Naive thymus-derived CD8-positive, alpha-beta T cell (primary cell): ENCODE measurements at places on chromosomes 7 and 10. TPM values are rescaled to one million over a fixed set of nuclear protein-coding genes. Genes with fewer than 3 reads are reported as not detected.
A peak's percentile ranks its signal among the peaks of the same experiment; 100 is the strongest.

- H3K27me3 ChIP-seq = no peaks in the 10 kb centered on the region
- DNase-seq = no peak
- no peaks in the 10 kb centered on the region for H3K36me3 ChIP-seq
- no peak overlapping the region for H3K27ac ChIP-seq
- H3K4me1 ChIP-seq = no peaks in the 10 kb centered on the region
- no peak overlapping the region for H3K4me3 ChIP-seq
Observed at GRCh38 chr7:18163091-18163490, 135.4 kb upstream of the PRPS1L1 start.

Gene SPDYE11
- not detected for total RNA-seq

- no peaks in the 10 kb centered on the region for H3K27me3 ChIP-seq
- peak overlapping the region; percentile 84 for H3K4me3 ChIP-seq
- peak; percentile 34 for DNase-seq
Observed at GRCh38 chr10:110076559-110077318, 69.0 kb downstream of the ADD3 start.

- peak; percentile 36 for DNase-seq
- peaks cover 2% of the 10 kb centered on the region for H3K27me3 ChIP-seq
- H3K4me1 ChIP-seq = no peaks in the 10 kb centered on the region
- H3K27ac ChIP-seq = no peak overlapping the region
- H3K4me3 ChIP-seq = no peak overlapping the region
Observed at GRCh38 chr7:14691597-14692203, 210.9 kb downstream of the DGKB start.

Gene DKK1
- total RNA-seq = not detected

DNA sequence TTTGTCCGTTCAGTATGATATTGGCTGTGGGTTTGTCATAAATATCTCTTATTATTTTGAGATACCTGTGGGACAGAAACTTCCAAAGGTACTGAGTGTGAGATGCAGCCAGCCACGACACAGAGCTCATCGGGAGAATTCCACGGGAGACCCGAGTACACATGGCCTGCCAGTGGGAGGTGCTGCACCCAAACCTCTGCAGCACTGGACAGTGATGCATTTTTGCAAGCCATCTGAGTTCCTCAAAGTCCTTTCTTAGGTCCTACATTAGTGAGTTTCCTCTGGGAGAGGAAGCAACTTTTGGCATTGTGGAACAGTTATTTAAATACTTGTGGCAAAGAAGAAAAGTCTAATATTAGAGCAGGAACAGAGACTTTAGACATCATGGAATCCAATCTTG, 77.5 kb downstream of the ARID5B start:
- peaks cover 18% of the 10 kb centered on the region for H3K36me3 ChIP-seq
- H3K4me1 ChIP-seq = peaks cover 34% of the 10 kb centered on the region
- H3K27me3 ChIP-seq = no peaks in the 10 kb centered on the region
- no peak overlapping the region for H3K27ac ChIP-seq
- H3K4me3 ChIP-seq = no peak overlapping the region

GRCh38 chr10:30862486-30862885, 169.2 kb downstream of the ZNF438 start:
- H3K36me3 ChIP-seq = no peaks in the 10 kb centered on the region
- no peak overlapping the region for H3K4me3 ChIP-seq
- no peaks in the 10 kb centered on the region for H3K27me3 ChIP-seq
- no peaks in the 10 kb centered on the region for H3K4me1 ChIP-seq
- no peak for DNase-seq
- H3K27ac ChIP-seq = no peak overlapping the region

DNA sequence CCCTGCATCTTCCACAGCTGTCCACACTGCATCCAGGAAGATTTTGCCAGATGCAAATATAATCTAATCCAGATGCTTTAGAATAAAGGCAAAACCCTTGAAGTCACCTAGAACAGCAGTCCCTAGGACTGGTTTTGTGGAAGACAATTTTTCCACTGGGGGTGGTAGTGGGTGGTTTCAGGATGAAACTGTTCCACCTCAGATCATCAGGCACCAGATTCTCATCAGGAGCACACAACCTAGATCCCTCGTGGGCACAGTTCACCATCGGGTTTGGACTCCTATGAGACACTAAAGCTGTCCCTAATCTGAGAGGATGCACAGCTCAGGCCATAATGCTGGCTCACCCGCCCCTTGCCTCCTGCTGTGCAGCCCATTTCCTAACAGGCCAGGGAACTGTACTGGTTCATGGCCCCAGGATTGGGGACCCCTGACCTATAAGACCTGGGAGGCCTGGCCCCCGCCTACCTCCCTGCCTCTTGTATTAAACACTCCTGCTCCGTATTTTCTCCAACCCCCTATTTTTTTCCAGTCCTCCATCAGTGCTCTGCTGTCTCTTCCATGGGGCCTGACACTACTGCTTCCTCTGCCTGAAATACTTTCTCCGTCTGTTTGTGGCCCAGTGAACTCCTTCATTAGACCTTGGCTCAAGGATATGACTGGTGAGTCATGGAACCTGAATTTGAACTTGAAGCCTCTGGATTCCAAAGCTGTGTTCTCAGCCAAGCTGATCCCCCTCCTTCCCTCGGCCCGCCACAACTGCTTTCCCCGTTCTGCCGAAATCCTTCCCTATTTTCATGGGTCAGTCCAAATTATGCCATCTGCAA, 79.9 kb upstream of the RHEB start:
- DNase-seq = no peak
- H3K27me3 ChIP-seq = no peaks in the 10 kb centered on the region
- peaks cover 3% of the 10 kb centered on the region for H3K36me3 ChIP-seq
- H3K4me3 ChIP-seq = no peak overlapping the region
- peaks cover 19% of the 10 kb centered on the region for H3K4me1 ChIP-seq

DNA sequence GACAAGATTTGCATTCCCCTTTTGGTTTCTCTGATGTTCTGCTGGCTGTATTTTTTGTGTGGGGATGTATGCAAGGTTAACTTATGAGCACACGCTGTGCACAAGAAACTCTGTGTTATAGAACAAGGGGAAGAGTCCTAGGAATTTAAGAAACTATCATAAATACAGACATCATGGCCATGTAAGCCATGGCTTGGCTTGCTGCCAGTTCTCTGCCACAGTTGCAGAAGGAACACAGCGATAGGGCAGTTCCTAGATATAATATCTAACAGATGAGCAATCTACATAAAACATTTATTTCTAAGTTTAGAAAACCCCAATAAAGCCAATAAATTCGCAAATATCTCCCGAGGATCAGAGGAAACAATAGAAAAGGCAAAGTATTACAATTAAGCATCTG, 153.3 kb downstream of the LRRTM3 start:
- no peaks in the 10 kb centered on the region for H3K27me3 ChIP-seq
- no peak overlapping the region for H3K4me3 ChIP-seq
- no peaks in the 10 kb centered on the region for H3K36me3 ChIP-seq
- no peaks in the 10 kb centered on the region for H3K4me1 ChIP-seq
- H3K27ac ChIP-seq = no peak overlapping the region

DNA sequence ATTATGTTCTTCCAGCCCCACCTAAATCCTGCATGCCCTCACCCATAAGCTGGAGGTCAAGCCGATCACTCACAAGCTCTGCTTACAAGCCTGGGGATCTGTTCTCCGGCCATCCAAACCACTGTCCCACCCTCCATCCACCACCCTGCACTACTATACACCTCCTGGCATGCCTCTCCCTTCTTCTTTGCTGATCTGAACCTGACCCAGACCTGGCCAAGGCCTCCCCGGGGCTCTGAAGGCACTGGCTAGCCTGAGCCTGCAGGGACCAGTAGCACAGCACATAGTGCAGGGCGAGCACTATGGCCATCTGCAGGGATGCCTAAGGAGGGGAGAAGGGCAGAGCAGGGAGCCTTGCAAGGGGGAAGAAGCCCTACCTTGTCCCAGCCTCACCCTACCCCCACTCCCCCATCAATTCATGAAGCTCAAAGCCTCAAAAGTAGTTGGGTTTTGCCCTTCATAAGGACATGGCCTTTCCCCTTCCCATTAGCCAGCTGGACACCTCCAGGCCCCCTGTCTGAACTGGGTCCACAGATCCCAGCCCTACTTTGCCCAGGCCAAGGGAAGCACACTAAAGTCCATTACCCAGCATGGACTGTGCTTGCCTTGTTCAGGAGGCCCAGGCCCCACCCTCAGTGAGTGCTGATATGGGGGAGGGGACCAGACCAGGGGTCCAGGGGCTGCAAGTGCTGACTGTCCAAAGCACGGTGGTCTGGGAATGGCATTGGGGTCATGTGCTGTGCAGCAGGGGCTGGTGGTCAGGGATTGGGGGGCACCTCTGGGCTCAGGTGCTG, 29.6 kb downstream of the CHAT start:
- H3K27me3 ChIP-seq = peaks cover 67% of the 10 kb centered on the region
- no peak for DNase-seq
- H3K36me3 ChIP-seq = no peaks in the 10 kb centered on the region

- H3K36me3 ChIP-seq = peaks cover 24% of the 10 kb centered on the region
- H3K4me3 ChIP-seq = no peak overlapping the region
- no peak overlapping the region for H3K27ac ChIP-seq
- peaks cover 65% of the 10 kb centered on the region for H3K27me3 ChIP-seq
- peaks cover 21% of the 10 kb centered on the region for H3K4me1 ChIP-seq
Observed at GRCh38 chr7:20798081-20798693, 11.5 kb upstream of the SP8 start.

DNA sequence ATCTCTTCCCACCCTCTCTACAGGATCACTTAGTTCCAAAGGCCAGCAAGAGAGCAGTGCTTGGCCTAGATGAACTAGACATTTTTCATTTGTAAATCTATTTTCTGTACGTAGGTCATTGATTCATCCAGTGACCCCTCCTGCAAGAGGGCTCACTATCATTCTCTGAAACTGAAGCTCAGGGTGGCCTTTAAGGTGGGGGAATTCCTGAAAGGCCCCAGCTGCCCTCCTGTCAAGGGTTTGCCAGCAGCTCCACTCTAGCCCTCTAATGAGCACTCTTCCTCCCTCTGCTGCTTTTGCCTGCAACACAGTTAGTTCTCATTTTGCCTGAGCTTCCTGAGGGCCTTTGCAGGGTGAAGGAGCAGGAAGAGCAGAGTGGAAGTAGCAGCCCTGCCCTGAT, 41.2 kb downstream of the LRRC18 start:
- DNase-seq = no peak
- no peak overlapping the region for H3K4me3 ChIP-seq
- no peaks in the 10 kb centered on the region for H3K4me1 ChIP-seq
- no peak overlapping the region for H3K27ac ChIP-seq

DNA sequence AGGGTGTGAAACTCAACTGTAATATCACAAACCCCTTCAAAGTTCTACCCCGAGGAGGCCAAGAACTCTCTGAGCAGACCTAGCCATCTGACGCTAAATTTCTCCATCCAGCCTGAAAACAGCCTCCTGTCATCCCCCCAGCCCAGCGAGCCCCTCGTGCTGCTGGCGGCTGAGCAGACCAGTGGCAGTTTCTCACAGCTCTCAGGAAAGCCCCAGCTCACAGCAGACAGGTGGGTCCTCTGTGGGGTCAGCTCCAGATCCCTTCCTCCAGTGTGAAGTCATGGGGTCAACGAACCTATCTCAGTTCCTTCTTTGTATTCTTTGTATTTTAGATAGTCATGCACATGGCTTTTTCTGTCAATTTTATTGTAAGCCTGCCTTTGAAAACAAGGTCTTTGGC, 7.8 kb downstream of the GARIN1A start:
- H3K4me1 ChIP-seq = peaks cover 4% of the 10 kb centered on the region
- peaks cover 4% of the 10 kb centered on the region for H3K27me3 ChIP-seq
- DNase-seq = no peak
- H3K36me3 ChIP-seq = no peaks in the 10 kb centered on the region
- H3K27ac ChIP-seq = no peak overlapping the region

- no peaks in the 10 kb centered on the region for H3K4me1 ChIP-seq
- no peak overlapping the region for H3K27ac ChIP-seq
- no peak for DNase-seq
- no peaks in the 10 kb centered on the region for H3K27me3 ChIP-seq
- no peak overlapping the region for H3K4me3 ChIP-seq
Observed at GRCh38 chr10:60871215-60871614, 72.8 kb downstream of the RHOBTB1 start.

GRCh38 chr10:24383681-24384106, 174.8 kb downstream of the KIAA1217 start:
- H3K27me3 ChIP-seq = peaks cover 26% of the 10 kb centered on the region
- no peak for DNase-seq
- no peak overlapping the region for H3K27ac ChIP-seq
- H3K4me1 ChIP-seq = no peaks in the 10 kb centered on the region
- H3K36me3 ChIP-seq = no peaks in the 10 kb centered on the region
- no peak overlapping the region for H3K4me3 ChIP-seq

DNA sequence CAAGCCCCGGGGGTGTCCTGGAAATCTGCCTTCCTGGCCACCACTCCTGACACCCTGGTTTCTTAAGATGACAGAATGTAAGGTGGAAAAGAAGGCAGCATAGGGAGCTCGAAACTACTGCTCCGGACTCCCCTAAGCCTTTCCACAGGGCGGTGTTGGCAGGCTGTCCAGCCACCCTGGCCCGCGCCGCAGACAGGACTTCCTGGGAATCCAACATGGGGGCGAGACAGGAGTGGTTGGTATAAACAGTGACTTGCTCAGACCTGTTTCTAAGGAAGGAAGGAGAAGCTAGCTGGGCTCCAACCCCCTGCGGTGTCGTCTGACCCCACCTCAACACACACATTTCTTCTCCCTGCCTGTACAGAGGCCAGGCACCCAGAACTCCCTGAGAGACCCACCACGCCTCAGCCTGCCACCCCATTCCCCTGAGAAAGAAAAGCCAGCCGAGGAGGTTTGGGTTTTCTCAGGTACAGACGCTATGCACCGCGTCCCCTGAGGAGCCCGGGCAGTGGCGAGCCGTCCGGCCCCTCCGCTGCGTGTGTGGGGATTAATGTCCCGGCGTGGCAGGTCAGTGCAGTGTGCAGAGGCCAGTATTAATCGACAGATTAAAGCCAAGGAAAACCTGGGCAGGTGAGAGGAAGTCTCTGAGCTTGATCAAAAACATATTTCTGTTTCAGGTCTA, 349.6 kb upstream of the MKI67 start:
- no peaks in the 10 kb centered on the region for H3K27me3 ChIP-seq
- H3K4me1 ChIP-seq = no peaks in the 10 kb centered on the region
- no peak overlapping the region for H3K4me3 ChIP-seq

Gene TCAF2
- total RNA-seq = 15.4 TPM

Gene AASS
- total RNA-seq = 4.3 TPM

Gene DNAJC1
- total RNA-seq = 8.9 TPM

- H3K4me3 ChIP-seq = no peak overlapping the region
- peaks cover 13% of the 10 kb centered on the region for H3K4me1 ChIP-seq
- H3K27ac ChIP-seq = no peak overlapping the region
- DNase-seq = no peak
- no peaks in the 10 kb centered on the region for H3K36me3 ChIP-seq
- H3K27me3 ChIP-seq = peaks cover 47% of the 10 kb centered on the region
Observed at GRCh38 chr10:114635797-114636550, 22.1 kb downstream of the ABLIM1 start.

DNA sequence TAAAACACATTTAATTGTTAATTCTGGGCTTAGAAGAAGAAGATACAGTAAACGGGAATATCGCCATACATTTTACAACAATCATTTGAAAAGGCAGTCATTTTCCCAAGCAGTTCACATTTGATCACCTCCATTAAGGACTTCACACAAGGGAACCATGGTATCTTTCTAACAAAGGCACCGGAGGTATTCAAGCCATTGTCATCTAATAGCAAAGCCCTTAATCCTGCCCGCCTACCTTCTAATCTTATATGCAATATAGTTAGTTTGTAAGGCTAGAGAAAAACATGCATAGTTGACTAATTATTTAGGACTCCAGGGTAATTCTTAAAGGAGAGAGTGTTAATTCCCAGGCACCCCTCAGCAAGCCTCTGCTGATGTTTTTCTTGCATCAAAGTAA, 83.1 kb downstream of the MRPL32 start:
- H3K4me1 ChIP-seq = no peaks in the 10 kb centered on the region
- peaks cover 5% of the 10 kb centered on the region for H3K36me3 ChIP-seq
- DNase-seq = no peak
- no peak overlapping the region for H3K27ac ChIP-seq

Gene HHEX
- 3.9 TPM for total RNA-seq

GRCh38 chr10:71597821-71598498, 121.6 kb downstream of the C10orf105 start:
- no peak for DNase-seq
- H3K27me3 ChIP-seq = no peaks in the 10 kb centered on the region
- no peak overlapping the region for H3K27ac ChIP-seq
- no peaks in the 10 kb centered on the region for H3K4me1 ChIP-seq
